ENCODE measurements at places on chromosomes 3 and 15. TPM values are rescaled to one million over a fixed set of nuclear protein-coding genes. Genes with fewer than 3 reads are reported as not detected.

Gene NR1I2
- not detected for total RNA-seq

Gene A4GNT
- not detected for total RNA-seq

Gene TGM4
- not detected for total RNA-seq

Gene CPA3
- not detected for total RNA-seq

Gene PYGO1
- total RNA-seq, result 7.8 TPM

DNA sequence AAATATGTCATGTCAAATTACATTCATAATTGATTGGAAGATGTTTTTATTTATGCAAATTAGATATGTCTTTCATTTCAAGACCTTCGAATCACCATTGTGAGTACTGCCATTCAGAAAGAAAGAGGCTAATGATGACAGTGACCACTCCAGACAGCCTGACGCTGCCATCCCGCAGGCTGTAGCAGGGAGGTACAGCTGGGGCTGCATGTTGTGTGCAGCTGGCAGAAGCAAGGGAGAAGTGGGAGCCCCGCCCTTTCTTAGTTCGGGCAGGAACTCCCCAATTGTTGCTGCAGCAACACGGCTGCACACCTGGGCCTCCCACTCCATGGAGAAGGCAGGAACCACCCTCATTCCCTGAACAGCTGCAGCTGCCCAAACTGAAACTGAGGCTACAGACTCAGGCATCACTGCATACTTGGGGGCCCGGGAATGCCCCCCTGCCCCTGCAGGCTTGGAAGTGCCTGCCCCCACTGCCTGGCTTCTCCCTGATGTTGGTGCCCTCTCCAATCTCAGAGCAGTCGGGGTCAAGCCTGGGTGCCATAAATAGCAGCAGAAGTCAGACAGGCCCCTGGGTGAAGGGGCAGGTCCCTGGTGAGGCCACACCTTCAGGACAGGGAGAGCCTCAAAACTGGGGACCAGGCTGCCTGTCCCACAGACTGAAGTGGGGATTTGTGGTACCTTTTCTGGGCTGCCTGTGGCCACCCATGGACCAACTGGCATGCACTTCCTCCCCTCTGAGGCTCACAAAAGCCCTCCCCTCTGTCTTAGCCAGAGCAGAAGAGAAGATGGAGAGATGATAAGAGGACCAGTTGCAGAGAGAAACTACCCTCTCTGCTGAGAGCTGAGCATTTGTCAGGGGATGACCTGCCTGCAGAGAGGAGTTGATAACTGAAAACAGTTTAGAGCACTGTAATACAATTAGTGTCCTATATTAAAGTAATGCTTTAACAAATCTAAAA, 964.6 kb downstream of the SI start:
- no peak for DNase-seq

DNA sequence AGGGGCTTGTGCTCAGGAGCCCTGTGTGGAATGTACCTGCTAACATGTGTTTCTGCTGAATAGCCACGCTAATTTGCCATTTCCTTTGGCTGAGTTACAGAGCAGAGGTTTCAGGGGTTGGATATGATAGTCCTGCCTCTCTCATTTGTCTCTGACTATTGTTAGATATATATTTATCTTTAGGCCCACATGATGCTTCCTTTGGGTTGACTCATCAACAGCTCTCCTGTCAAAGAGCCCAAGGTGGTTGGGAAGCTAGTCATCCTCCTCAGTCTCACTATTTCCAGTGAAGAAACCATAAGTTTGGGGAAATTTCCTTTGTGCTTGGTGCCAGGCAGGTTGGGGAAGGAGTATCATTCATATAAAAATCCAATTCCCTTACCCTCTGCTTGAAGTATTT, 1194.6 kb downstream of the ZPLD1 start:
- DNase-seq, result no peak

- DNase-seq, result no peak
These were observed 37.9 kb downstream of the TUBGCP4 start for GRCh38 chr15:43408789-43409188.

DNA sequence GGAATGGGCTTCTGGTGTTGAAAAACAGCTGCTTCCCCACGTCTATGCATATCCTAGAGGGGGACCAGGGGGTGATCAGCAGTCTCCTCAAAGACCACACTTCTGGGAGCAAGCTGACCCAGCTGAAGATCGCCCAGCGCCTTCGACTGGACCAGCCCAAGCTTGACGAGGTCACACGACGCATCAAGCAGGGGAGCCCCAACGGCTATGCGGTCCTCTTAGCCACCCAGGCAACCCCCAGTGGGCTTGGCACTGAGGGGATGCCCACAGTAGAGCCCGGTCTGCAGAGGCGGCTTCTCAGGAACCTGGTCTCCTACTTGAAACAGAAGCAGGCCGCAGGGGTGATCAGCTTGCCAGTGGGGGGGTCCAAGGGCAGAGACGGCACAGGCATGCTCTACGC, 2.5 kb downstream of the RBM15B start:
- no peak for DNase-seq

GRCh38 chr3:175059788-175060187, 200.7 kb downstream of the NAALADL2 start:
- no peak for DNase-seq

Measured in glutamatergic neuron (in vitro differentiated cells).